Stimulated activated CD4-positive, alpha-beta T cell treated with anti-CD3 and anti-CD28 coated beads, TNF-alpha, amount 100 ng/mL, for 48 hours (primary cell): ENCODE measurements at places on chromosomes 7 and 10.

GRCh38 chr10:43120929-43121314 lies 17.3 kb upstream of the CSGALNACT2 start:
- peak; percentile 42 for DNase-seq

GRCh38 chr7:21718391-21718790 lies 175.6 kb downstream of the DNAH11 start:
- DNase-seq = no peak

- DNase-seq = no peak
These were observed 66.4 kb downstream of the MYL10 start for GRCh38 chr7:101562531-101563197.

DNA sequence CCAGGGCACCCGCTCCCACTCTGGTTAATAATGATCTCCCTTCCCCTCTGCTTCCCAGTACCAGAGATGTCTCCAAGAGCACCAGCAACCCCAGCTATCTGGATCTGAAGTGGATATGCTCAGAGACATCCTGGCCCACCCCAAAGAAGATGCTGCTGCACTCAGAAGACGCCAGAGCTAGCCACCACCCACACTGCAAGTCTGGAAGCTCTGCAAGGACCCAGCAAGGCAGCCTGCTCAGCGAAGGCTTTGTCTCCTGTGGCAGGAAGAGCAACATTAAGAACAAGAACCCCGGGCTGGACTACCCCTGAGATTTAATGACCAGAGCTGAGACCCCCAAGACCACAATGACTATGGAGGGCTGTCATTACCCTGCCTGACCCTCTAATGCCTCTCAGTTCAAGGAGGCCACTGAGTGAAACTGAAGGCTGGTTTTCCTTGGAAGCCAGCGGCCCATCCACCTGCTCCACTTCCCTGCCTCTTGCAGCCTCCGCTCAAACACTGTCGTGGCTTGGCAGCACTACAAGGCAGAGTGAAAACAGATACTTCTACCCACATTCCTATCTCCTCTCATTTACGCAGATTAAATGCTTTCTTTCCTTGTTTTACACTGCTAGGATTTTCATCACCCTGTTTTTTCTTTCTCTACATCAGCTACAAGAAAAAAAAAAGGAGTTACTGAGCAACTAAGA lies 202.2 kb downstream of the SNX10 start:
- DNase-seq = no peak

GRCh38 chr7:96055717-96056116 lies 266.2 kb downstream of the SLC25A13 start:
- no peak for DNase-seq

DNA sequence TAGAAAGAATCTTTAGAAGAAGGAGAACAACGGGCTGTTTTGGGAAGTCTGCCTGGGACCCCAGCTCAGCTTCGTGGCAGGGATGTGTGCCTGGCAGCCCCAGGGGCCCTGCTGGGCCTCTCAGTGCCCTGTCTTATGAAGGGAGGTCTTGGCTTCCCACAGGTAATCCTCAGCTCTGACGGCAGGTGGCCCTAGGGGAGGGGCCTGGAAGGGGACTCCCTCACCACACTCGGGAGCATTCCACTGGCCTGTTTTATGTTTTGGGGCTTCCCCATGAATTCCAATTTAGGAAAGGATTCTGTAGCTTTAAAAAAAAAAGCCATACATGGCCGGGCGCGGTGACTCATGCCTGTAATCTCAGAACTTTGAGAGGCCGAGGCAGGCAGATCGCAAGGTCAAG lies 3.0 kb upstream of the DMBT1 start:
- no peak for DNase-seq

DNA sequence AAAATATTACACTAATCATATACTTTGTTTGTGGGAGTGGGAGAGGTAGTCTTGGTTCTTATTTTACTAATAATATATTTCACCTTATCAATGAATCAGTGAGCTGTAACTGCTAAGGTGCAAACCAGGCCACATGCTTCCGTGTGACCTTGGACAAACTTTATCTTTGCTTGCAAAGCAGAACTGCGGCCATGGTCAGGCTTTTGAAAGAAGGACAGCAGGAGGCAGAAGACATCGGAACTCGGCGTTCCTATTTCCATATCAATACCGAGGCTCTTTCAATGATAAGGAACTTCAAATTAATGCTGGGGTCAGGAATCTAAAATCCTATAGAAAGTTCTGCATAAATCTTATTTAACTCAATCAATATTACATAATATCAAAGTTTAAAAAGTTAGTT lies 491.9 kb upstream of the PFKP start:
- no peak for DNase-seq

DNA sequence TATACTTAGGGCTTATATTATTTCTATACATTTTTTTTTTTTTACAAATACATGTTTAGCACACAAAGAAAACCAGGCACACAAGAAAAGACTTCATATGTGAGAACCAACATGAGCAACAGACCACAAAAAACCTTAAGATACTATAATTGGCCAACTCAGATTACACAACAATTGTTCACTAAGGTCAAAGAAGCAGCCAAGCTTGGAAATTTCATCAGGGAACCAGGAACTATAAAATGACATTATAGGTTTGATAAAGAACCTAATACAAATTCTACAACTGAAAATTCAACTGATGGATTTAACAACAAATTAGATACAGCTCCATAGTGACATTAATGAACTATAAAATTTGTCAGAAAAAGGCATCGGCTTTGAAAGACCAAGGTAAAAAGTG lies 4.4 kb upstream of the LUC7L2 start:
- DNase-seq = no peak

DNA sequence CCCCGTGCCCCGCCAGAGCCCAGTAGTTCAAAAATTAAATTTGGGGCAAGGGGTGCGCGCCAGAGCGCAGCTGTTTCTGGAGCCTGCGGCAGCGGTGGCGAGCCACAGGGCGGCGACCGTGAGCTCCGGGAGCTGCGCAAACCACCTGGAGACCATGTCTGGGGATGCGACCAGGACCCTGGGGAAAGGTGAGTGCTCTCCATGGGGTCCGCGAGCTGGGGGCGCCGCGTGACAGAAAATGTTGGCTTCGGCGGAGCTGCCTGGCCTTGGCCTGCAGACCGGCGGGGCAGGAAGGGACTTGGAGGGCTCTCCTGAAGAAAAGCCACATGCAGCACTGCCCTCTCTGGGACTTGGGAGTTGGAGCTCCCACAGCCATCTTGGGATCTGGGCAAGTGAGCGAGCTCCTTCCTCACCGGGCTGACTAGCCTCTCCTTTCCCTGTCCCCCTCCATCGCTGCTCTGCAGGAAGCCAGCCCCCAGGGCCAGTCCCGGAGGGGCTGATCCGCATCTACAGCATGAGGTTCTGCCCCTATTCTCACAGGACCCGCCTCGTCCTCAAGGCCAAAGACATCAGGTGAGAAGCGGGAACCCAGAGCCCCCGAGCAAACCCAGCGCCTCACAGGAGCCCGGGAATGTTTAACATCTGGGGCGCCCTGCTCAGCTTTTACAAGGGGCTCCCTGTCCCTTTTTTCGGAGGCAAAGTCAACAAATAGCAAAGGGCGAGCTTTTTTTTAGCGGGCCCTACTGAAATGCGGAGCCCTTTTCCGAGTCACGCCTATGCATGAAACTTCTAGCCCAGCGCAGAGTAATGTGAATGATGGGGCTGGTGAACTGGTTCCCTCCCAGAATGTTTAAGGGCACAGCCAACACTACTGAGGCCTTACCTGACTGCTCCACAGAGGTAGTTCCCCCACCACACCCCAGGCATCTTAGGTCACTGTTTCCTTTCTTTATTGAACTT lies 6.1 kb downstream of the GSTO2 start:
- no peak for DNase-seq

GRCh38 chr7:5526100-5526905 lies 102.7 kb upstream of the TNRC18 start:
- DNase-seq = peak; percentile 18

- no peak for DNase-seq
These were observed 1.6 kb upstream of the KNDC1 start for GRCh38 chr10:133158437-133158755.

DNA sequence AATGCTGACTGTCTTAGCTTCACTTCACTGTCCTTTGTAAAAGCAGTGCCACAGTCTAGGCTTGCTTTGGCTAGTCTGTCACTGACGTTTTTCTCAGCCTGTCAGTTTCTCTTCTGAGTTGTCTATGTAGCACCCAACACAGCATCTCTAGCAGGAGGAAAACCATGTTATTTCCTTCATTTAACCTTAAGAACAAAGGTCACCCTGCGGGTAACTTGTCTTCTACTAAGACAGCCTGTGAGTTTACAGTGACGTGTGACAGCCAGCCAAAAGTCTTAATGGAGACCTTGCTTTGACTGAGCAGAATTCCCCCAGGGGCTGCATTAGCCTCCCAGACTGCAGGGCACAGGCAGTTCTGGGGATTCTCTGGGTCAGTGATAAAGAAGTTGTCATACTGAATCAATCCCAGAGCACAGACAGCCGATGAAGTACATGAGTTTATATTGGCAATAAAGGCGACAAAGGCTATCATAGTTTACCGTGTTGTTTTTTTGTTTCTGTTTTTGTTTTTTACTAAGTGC lies 296.0 kb upstream of the KIAA1217 start:
- no peak for DNase-seq

DNA sequence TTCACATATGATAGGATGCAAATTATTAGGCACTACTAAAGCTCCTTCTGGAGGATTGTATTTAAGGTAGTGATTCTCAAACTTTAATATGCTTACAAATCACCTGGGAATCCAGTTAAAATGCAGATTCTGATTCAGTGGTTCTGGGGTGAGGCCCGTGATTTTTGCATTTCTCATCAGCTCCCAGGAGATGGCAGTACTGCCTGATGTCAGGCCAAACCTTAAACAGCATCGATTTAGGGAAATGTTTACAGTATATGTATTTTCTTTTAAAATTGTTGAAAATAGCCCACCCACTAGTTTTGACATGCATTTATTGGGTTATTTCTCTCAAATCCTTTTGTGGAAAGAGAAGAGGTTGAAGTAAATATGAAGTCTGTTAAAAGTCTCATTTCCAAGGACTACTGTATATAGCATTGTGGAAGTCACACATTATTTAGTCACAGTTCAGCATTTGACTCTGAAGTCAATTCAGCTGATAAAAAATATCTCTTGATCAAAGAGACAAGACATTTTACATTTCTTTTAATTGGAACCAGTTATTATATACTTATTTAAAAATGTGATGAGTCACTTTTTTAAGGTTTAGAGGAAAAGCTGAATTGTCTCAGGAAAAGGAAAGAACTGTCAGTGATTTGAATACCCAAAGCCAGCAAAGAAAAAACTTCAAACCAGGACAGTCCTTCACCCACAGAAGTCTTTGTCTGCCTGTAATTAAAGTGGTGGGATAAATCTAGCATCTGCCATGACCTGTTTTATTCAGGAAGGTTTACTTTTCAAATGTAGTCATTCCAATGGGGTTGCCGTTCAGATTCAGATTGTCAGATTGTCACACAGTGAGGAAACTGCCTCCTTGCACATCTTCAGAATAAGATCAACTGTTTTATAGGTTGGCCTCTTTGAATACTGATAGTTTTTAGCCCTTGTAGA lies 21.1 kb upstream of the HBP1 start:
- no peak for DNase-seq

GRCh38 chr10:21599582-21599981 lies 65.5 kb downstream of the MLLT10 start:
- DNase-seq = no peak

- DNase-seq = no peak
These were observed 1.5 kb upstream of the KCTD7 start for GRCh38 chr7:66627151-66627681.

GRCh38 chr7:97133159-97133558 lies 15.7 kb downstream of the SDHAF3 start:
- DNase-seq = no peak

DNA sequence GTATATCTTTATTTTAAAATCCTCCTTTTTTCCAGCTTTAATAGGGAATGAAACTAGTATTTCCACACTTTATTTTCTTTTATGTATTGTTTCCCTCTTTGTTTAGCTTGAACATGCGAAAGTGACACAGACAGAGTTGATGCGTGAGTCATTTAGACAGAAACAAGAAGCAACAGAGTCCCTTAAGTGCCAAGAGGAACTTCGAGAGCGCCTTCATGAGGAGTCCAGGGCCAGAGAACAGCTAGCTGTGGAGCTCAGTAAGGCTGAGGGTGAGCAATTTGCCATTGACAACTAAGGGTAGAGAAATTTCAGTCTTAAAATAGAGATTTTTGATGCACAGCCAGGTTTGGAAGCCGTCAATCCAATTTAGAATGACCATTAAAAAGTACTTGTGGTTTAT lies 73.1 kb downstream of the CYP51A1 start:
- DNase-seq = no peak

DNA sequence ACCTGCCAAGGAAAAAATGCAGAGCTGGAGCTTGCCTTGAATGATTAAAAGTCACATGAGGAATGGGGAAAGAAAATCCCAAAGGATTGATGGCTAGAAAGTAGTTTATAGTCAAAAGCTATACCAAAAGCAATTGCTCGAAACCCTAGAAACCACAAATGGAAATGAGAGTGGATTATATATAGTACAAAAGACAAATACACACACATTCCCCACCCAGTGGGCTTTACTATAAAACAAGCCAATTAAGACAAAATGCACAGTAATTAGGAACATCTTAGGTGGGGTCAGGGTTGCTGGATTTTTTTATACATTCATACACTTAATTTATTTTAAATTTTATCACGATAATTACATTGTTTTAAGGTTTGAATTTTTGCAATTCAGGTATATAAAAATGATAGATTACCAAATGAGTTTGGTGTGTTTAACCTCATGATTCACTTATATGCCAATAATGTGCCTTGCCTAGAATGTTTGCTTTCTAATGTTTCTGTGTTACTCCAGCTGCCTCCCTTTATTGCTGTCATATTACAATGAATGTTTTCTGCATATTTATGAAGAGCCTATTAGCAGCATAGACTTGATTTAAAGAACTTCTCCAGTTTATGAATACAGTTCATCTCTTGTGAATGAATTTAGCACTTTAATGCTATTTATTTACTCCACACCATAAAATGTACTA lies 421.3 kb downstream of the EXOC4 start:
- DNase-seq = no peak

DNA sequence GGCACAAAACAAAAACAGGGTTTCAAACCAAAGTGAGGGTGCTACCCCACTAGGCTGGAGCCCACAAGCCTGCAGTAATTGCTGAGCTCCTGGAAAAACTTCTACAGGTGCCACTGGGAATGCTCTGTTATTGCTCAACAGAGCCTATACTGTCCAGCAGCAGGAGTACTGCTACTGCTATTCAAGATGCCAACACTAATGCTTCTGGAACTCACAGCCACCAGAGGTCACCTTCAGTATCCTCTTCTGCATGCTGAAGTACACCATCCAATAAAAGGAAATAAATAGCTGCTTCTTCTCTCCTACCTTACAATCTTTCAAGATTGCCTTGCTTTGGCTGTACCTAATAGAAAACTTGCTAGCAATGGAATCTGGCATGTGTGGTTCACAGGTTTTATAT lies 222.0 kb downstream of the LRRN3 start:
- no peak for DNase-seq

GRCh38 chr7:70647801-70648498 lies 484.0 kb upstream of the GALNT17 start:
- peak; percentile 73 for DNase-seq

DNA sequence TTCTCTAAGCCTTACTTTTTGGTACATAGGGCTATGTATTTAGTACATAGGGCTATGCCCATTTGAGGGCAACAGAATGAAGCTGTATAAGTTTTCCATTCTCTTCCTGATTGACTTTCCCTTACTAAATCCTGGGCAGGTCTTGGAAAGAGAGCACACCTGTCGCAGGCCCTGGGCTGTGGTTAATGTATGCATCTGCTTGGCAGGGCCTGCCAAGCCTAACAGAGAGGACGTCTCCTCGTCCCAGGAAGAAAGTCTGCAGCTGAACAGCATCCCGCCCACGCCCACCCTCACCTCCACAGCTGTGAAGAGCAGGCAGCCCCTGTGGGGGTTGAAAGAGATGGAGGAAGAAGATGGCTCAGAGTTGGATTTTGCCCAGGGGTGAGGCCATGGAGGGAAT lies 8.9 kb upstream of the PVRIG start:
- DNase-seq = no peak
